ENCODE measurements at places on chromosomes 1 and 21.
A peak's percentile ranks its signal among the peaks of the same experiment; 100 is the strongest.

DNA sequence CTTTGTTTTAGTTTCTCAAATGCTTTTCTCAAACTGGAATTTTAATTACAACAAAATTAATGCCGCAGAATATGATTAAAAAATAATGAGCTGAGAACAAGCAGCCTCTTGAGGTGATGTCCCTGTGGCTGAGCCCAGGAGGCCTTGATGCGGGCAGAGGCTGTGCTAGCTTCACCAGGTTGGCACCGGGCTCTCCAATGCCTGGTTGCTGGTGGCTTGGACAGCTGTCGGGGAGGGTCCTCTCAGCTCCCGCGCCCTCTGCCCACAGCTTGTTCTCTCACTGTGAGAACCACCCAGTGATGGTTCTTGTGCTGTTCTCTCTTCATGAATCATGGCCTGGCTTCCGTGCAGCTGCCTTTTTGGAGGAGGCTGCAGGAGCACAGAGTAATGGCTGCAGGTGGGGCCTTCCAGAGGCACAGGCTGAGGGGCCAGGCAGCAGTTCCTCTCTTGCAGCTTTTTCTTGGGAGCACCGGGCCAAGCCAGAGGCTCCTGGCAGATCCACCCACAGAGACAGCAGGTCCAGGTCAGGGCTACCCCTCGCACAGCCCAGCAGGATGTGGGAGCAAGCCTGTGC lies 156.3 kb downstream of the PCBP3 start:
- no peak for DNase-seq

DNA sequence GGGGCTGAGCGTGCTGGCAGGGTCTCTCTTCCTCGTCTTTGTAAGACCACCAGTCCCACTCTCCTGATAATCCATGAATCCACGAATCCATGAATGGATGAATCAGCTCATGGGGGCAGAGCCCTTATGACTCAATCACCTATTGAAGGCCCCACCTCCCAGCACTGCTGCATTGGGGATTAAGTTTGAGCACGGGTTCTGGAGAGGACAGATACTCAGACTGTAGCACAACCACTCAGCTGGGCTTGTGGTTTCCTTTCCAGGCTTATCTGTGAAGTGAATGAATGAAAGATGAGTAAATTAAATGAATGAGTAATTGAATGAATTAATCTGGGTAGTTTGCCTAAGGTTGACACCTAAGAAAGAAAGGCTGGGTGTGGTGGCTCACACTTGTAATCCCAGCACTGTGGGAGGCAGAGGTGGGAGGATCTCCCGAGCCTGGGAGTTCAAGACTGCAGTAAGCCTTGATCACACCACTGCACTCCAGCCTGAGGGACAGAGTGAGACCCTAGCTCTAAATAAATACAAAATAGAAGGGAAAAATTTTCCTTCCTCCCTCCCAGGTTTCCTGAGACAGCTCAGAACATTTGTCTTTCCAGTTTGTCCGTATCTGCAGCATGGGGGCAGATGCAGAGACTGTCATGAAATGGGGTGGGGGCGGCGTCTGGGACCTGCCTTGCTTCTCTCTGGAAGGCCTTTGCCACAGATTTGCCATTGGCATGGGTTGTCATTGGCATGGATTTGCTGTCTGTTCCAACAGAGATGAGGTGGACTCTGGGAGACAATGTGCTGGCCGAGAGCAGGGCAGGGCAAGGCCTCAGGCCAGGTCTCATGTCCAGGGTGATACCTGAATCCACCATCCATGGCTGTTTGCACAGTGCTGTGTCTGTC lies 187.7 kb upstream of the C1orf174 start:
- peak; percentile 33 for DNase-seq

GRCh38 chr1:152941037-152941711 lies 5.8 kb upstream of the SPRR5 start:
- no peak for DNase-seq

GRCh38 chr1:87077959-87078639 lies 163.7 kb downstream of the HS2ST1 start:
- DNase-seq: no peak

- no peak for DNase-seq
These were observed 185.0 kb upstream of the PTBP2 start for GRCh38 chr1:96536581-96536980.

GRCh38 chr1:222373831-222374602 lies 173.9 kb downstream of the HHIPL2 start:
- DNase-seq: no peak

DNA sequence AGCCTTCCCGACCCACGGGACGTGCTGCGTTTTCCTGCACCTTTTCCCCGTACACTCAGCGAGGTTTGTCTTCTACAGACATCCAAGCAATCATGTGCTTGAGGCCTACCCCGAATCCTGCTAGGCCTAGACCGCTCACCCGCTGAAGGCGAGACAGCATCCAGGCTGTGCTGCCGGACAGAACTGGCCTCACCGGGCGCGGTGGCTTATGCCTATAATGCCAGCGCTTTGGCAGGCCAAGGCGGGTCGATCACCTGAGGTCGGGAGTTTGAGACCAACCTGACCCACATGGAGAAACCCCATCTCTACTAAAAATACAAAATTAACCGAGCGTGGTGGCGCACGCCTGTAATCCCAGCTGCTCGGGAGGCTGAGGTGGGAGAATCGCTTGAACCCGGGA lies 54.1 kb downstream of the ECE1 start:
- no peak for DNase-seq

- DNase-seq: no peak
These were observed 50.4 kb upstream of the FMOD start for GRCh38 chr1:203401199-203401877.

DNA sequence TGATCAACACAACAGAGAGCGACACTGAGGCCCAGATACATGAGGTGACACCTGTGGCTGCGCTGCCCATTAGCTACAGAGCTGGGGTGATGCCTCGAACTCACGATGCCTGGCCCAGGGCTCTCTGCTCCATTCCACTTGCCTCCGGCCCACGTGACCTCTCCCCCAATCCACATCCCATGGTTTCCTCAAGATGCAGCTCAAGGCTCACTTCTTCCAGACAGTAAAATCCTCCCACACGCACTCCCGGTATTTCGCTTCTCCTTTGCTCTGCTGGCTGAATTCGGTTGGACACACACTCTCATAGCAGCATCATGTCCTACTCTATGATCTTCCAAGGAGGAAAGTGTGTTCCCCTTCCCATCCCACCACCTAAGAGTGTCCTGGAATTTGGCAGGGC lies 672.5 kb downstream of the KIF26B start:
- DNase-seq: no peak

DNA sequence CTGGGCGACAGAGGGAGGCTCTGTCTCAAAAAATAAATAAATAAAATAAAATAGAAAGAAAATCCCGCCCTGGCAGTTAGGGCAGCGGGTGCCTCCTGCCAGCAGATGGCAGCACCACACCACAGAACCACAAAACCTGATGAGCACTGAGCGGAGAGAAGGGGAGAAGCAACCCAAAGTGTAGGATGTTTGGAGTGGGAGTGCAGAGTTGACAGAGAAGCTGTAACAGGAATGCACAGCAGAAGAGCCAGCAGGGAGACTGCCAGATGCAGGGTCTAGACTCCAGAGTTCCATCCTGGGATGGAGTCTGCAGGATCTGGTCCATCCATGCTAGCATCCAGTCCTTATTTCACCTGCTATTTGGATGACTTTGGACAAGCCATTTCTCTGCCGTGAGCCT lies 29.7 kb upstream of the KIRREL1 start:
- peak; percentile 75 for DNase-seq

DNA sequence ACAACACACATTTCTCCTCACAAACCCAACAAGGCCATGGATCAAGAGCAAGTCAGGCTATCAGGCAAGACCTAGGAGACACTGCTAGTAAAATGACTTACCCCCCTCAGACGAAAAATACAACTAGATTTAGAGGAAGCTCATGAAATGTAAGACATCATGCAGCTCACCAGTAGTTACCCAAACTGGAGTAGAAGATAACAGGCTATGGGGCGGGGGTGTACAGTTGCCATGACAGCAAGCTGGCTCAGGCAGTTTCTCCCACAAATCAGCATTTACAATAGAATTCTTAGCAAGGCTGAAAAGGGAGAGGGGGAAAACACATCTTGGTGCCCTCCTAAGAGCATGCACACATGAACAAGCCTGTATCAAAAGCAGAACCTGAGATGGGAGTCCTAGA lies 13.9 kb downstream of the TPM3 start:
- DNase-seq: no peak
